LoVo (cell line): ENCODE measurements at places on chromosomes 12 and 14.

- no peak for DNase-seq
These were observed 38.9 kb upstream of the FUT8 start for GRCh38 chr14:65373671-65374039.

DNA sequence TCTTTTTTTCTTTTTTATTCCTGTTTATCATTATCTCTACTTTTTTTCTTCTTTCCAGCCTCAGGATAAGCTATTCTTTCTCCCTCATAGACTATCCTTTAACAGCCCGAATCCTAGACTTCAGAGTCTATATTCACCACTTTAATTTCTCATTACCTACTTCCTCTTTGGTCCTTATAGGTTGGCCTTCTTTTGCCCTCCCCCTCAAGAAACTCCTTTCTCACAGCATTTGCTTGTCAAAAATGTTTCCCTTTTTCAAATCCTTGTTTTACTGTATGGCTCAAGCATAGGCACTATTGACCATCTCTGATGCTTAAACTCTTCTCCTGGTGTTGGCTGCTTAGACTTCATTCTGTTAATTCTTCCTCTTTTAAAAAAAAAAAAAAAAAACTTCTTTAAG is 52.5 kb downstream of the KIAA0586 start:
- no peak for DNase-seq

DNA sequence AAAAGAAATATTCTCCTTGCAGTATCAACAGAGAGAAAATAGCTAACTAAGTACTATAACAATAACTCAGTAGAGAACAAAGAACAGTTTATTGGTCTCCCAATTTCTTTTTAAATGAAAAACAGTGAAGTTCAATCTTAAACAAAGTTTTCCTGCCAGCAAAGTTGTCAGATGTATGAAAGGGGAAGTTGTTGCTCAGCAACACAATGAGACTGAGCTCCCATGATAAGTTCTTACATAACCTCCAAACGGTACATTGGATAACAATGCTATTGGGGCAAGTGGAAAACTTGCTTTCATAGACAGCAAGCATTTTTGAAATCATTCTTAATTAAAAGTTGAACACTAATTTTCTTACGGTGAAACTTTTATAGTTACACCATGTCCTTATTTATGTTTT is 94.9 kb downstream of the ALG10B start:
- no peak for DNase-seq

DNA sequence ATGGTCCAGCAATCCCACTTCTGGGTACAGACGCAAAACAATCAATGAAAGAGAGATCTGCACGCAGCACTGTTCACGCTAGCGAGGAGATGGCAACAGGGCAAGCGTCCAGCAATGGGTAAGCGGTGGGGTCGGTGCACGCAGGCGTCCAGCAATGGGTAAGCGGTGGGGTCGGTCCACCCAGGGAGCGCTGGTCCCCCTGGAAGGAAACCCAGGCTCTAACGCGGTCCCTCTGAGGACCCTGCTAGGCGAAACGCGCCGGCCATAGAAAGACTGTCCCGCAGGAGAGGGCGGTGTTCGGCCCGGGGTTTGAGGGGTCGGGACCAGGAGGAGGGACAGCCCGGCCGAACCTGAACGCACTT is 618 bp upstream of the PGAM5 start:
- no peak for DNase-seq

GRCh38 chr12:122858591-122859302 is 23.5 kb downstream of the HIP1R start:
- no peak for DNase-seq

GRCh38 chr12:27732281-27732680 is 21.6 kb downstream of the MRPS35 start:
- no peak for DNase-seq

DNA sequence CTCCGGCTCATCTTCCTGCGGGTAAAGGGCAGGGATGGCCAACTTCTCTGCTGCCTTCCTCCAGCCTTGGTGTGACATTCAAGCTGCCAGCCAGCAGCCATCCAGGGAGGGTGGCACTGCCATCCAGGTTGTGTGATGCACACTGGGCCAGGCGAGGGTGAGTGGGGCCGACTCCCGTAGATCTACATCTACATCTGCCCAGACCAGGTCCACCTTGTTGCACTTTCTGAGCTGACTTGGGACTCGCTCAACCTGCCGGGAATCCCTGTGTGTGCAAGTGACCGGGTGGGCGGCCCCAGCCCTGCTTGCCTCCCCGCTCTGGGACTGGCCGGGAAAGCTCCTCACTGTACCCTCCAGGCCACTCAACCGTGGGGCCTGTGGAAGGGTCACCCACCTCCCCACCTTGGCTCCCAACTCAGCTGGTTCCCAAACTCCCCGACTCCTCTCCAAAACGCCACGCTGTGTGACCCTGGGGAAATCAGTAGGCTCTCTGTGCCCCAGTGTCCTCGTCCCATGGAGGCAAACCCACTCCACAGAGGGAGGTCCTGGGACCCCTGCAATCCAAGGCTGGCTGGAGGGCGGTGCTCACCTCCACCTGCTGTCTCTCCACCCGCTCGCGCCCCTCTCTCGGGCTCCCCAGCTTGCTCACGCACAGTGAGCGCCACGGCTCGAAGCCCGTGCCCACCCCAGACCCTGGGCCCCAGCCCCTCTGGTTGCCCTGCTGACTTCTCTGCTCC is 14.7 kb downstream of the JAG2 start:
- no peak for DNase-seq

DNA sequence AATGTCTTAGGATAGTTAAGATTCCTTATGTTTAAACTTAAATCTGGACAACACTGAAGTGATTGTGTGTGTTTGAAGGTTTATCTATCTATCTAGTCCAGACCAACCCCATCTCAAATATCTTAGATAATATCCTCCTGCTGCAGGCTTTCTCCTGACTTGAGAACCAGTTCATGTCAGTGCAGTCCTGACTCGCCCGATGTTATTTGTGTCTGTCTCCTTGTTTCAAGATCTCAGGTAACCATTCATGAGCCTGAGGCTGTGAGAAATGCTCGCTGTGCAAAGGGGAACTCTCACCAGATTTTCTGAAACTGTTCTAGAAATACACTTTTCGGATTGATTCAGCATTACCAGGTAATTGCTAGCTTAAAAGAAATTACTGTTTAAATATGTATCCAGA is 356.2 kb downstream of the SNAPC1 start:
- no peak for DNase-seq

DNA sequence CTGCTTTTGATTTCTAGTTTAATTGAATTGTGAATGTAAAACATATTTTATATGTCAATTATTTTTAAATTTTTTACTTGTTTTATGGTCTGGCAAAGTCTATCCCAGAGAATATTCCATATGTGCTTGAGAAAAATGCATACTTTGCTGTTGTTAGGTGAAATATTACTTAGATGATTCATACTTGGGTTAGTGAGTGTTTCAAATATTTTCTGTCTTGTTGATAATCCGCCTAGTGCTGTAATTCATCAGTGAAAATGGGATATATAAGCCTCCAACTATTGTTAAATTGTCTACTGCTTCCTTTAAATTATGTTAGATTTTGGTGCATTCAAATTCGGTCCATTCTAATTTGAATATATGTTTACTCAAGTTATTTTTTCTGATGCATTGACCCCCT is 395.5 kb downstream of the LRFN5 start:
- DNase-seq: no peak

- no peak for DNase-seq
These were observed 2.1 kb downstream of the TSPAN11 start for GRCh38 chr12:30928356-30929244.

GRCh38 chr14:94458558-94459205 is 6.1 kb upstream of the SERPINA11 start:
- no peak for DNase-seq

- no peak for DNase-seq
These were observed 96.4 kb downstream of the NTN4 start for GRCh38 chr12:95694136-95694535.

- DNase-seq: peak; percentile 61
These were observed 67.4 kb downstream of the ACTN1 start for GRCh38 chr14:68911594-68912227.

- no peak for DNase-seq
These were observed 155.6 kb upstream of the DAAM1 start for GRCh38 chr14:59032826-59033225.

- peak; percentile 51 for DNase-seq
These were observed 5.4 kb downstream of the CDKN1B start for GRCh38 chr12:12722435-12723148.

GRCh38 chr12:103936679-103937078 is 6.5 kb downstream of the HSP90B1 start:
- no peak for DNase-seq

- no peak for DNase-seq
These were observed 18.4 kb downstream of the ZFYVE1 start for GRCh38 chr14:73008501-73008900.

- no peak for DNase-seq
These were observed 28.1 kb downstream of the TNFAIP2 start for GRCh38 chr14:103151270-103151945.

DNA sequence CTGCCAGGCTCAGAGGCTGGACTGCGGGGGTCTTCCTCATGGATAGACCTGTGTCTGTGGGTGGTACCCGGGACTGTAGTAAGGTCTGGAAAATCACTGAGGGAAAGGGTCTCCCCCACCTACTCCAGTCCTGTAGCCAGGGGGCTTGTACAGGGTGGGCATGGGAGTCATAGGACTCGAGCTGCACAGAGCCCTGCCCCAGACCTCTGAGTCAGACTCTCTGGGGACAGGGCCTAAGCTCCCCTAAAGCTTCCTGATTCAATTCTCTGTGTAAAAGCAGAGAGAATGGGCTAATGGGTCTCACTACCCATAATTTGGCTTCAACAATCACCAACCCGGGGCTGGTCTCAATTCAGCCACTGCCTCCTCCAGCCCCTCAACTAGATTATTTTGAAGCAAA is 27.0 kb downstream of the LRTM2 start:
- DNase-seq: no peak

DNA sequence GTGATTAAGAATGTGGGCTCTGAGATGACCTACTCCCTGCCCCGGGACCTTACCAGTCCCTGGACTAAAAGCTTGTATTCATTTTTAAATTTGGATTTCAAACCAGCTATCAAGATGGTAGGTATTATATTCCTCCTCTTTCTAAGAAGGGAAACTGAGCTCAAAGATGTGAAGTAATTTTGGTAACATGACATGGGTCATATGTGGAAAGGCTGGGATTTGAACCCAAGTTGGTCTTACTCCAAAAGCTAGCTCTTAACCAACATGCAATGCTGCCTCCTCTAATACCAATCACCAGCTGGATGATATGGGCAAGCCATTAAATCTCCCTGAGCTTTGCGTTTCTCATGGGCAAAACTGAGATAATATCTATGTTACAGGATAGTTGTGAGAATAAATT is 166.4 kb upstream of the SLC38A2 start:
- no peak for DNase-seq

DNA sequence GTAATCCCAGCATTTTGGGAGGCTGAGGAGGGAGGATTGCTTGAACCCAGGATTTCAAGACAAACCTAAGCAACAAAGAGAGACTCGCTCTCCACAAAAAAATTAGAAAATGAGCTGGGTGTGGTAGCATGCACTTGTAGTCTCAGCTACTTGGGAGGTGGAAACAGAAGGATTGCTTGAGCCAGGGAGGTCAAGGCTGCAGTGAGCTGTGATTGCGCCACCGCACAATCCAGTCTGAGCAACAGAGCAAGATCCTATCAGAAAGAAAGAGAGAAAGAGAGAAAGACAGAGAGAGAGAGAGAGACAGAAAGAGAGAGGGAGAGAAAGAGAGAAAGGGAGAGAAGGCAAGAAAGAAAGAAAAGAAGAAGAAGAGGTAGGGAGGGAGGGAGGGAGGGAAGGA is 37.0 kb downstream of the TDG start:
- no peak for DNase-seq

GRCh38 chr12:46456356-46457334 is 84.1 kb upstream of the SLC38A2 start:
- DNase-seq: no peak

DNA sequence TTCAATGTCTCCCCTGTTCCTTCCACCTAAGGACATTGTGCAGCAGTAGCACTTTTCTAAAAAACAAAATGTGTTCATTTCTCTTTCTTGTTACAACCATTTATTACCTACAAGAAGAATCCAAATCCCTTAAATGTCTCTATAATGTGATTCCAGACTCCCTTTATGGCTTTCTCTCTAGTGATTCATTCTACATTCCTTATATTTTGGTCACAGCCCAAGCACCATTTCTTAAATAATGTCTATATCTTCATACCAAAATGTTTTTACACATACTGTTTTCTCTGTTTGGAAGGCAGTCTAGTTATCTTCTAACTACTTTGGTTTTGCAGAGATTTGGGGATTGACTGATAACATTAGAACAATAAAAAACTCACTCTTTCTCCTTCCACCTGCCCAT is 1037.3 kb upstream of the FLRT2 start:
- DNase-seq: no peak

- no peak for DNase-seq
These were observed 46.6 kb downstream of the SLC17A8 start for GRCh38 chr12:100403446-100403845.

- DNase-seq: no peak
These were observed 197.1 kb downstream of the EXOC5 start for GRCh38 chr14:57071639-57072038.

DNA sequence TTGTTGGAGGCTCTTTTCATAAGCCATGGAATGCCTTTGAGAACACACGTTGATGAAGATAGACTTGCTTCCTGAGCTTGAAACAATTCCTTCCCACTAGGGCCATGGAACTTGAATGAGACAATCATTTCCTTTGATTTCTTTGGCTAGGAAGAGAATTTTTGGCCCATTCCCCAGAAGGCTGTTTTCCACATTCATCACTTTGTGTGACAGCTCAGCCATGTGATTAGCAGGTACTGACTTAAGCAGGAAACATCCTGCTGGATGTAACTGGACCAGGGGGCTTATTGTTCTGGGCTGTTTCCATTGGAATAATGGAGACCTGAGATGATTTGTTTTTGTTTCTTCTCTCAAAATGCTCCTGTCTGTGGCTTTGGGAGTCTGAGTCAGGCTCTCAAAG is 469.8 kb upstream of the SEL1L start:
- no peak for DNase-seq

DNA sequence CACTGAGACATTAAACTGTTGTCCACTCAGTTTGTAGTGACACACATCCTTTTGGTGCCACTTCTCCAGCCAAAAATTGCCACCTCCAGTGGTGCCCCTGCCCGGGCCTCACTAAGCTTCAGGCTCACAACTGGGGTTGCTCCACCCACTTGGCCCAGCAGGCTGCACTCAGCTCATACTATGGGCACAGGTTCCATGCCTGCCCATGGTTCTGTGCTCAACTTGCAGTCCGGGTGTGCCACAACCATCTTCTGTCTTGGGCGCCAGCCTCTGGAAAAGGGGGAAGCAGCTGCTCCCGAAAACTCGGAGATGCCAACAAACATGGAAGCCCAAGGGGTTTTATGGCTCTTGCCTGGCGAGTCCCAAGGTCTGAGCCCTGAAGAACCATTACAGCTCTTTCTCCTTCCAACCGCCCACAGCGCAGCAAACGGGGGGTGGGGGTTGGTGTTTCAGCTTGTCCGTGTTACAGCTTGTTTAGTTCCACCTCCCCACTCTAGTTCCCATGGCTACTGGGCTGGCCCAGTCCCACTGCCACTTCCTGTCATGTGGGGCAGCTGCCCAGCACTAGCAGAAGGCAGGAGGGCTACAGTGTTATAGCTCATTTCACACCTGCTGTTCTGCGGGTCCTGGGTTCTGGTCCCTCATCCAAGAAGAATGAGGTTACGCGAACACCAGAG is 998.3 kb downstream of the SLC16A7 start:
- no peak for DNase-seq

GRCh38 chr14:95527387-95528002 is 7.4 kb upstream of the GLRX5 start:
- DNase-seq: peak; percentile 30

- no peak for DNase-seq
These were observed 1.7 kb downstream of the ZDHHC17 start for GRCh38 chr12:76765598-76765997.
